Osteoblast (primary cell): ENCODE measurements at places on chromosomes 7 and 10. TPM values are rescaled to one million over a fixed set of nuclear protein-coding genes. Genes with fewer than 3 reads are reported as not detected.

The HOXA7 gene
- total RNA-seq = 3.6 and 4.4 TPM in 2 replicates

The GATA3 gene
- not detected in 2 replicates for total RNA-seq

DNA sequence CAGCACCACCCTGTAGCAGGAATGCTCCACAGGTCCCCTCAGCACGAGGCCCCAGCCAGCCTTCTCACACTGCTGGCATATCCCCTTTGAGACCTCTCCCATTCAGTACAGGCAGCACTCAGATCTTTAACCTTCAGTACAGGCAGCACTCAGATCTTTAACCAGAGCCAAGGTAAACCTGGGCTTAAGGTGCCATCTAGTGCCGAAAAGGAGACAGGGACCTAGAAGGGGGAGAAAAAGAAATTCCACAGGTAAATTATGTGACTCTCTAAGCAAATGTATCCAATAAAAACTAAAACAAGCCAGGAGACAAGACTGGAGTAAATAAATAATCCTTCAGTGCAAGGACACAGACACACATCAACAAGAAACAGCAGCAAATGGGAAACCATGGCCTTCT is 358.6 kb downstream of the PTPRN2 start:
- H3K36me3 ChIP-seq = no peaks in the 10 kb centered on the region
- no peak overlapping the region for H3K4me3 ChIP-seq
- DNase-seq = no peak
- no peaks in the 10 kb centered on the region for H3K27me3 ChIP-seq

- no peaks in the 10 kb centered on the region for H3K27me3 ChIP-seq
- no peak overlapping the region for H3K4me3 ChIP-seq
- no peaks in the 10 kb centered on the region for H3K36me3 ChIP-seq
- no peak overlapping the region for H3K27ac ChIP-seq
Measured at GRCh38 chr7:23260371-23260770, 13.8 kb downstream of the GPNMB start.

DNA sequence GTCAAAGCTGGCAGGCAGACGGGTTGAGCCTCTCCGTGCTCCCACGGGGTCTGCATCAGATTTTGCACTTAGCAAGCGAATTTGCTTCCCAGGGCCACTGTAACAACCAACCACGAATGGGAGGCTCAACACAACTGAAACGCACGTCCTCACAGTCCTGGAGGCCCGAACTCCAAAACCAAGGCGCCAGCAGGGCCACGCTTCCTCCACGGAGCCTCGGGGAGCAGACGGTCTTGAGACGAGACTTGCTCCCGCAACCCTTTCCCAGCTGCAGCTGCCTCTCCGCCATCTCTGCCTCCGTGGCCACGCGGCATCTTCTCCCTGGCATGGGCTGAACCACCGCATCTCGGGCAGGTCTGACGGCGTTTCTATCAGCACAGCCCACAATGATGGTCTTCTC is 30.2 kb upstream of the INSIG1 start:
- no peak overlapping the region for H3K27ac ChIP-seq
- no peaks in the 10 kb centered on the region for H3K27me3 ChIP-seq

DNA sequence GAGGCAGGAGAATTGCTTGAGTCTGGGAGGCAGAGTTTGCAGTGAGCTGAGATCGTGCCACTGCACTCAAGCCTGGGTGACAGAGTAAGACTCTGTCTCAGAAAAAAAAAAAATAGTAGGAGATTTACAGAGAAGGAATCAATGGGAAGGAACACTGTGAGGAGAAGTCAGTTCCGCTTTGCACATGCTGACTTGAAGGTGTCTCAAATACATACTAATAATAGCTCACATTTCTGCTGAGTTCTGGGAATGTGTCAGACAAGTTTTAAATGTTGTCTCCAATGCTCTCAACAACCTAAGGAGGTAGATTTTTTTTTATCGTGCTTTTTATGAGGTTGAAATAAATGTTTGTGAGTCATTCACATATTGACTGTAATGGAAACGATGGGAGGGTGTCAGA is 654.9 kb upstream of the CELF2 start:
- DNase-seq = no peak
- no peaks in the 10 kb centered on the region for H3K4me1 ChIP-seq
- no peaks in the 10 kb centered on the region for H3K27me3 ChIP-seq
- H3K4me3 ChIP-seq = no peak overlapping the region
- H3K27ac ChIP-seq = no peak overlapping the region

GRCh38 chr10:131897297-131897899 is 3.4 kb upstream of the PPP2R2D start:
- no peak overlapping the region for H3K4me3 ChIP-seq
- no peak for DNase-seq
- H3K27ac ChIP-seq = no peak overlapping the region
- H3K4me1 ChIP-seq = peaks cover 11% of the 10 kb centered on the region
- H3K36me3 ChIP-seq = no peaks in the 10 kb centered on the region
- peaks cover 38% of the 10 kb centered on the region for H3K27me3 ChIP-seq

DNA sequence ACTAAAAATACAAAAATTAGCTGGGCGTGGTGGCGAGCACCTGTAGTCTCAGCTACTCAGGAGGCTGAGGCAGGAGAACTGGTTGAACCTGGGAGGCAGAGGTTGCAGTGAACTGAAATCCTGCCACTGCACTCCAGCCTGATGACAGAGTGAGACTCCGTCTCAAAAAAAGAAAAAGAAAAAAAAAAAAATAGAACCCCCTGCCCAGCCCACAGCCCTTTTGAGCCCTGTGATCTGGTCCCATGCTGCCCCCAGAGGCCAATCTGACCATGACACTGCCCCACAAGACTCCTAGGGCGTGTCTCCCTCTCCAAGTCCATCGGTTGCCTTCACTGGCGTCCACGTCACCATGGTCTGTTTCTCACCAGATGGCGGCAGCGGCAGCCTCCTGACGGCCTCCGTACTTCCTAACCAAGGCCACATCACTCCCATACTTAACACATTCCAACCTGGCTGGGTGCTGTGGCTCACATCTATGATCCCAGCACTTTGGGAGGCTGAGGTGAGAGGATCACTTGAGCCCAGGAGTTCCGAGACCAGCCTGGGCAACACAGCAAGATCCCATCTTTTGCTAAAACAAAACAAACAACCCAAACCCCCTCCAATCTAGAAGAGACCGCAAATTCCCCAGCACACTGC is 18.0 kb downstream of the STX1A start:
- H3K27me3 ChIP-seq = no peaks in the 10 kb centered on the region
- peaks cover 69% of the 10 kb centered on the region for H3K36me3 ChIP-seq
- peaks cover 21% of the 10 kb centered on the region for H3K4me1 ChIP-seq
- peak; percentile 97 for DNase-seq
- H3K27ac ChIP-seq = peak overlapping the region; percentile 23
- no peak overlapping the region for H3K4me3 ChIP-seq

The CALML3 gene
- total RNA-seq = not detected in 2 replicates

GRCh38 chr10:5710859-5711258 is 26.2 kb downstream of the TASOR2 start:
- H3K4me1 ChIP-seq = no peaks in the 10 kb centered on the region
- no peak overlapping the region for H3K4me3 ChIP-seq
- no peak overlapping the region for H3K27ac ChIP-seq
- H3K36me3 ChIP-seq = no peaks in the 10 kb centered on the region

DNA sequence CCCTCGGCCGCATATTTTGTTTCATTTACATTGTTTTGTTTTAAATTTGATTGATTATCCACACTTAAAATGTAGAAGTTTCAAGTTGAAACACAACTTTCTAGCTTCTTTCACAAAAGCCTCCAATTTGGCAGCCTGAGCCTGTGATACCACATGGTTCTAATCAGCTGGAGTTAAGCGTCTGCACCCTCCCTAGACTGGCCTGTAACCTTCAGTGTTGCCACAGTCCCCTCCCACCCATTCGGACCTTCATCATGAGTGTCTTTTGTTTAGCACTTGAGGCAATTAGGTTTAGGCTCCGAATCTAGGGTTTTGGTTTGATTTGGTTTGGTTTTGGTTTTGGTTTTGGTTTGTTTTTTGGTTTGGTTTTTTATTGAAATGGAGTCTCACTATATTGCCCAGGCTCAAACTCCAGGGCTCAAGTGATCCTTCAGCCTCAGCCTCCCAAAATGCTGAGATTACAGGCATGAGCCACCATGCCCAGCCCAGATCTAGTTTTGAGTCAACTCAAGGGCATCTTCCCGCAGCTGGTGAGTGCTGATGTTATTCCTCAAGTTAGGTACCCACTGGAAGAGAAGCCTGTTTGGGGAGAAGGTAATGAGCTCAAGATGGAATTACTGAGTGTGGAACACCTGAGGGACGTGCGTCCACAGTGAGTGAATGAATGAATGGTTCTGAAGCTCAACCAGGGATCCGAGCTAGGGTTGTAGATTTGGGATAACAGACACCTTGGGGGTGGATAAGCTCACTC is 201.4 kb downstream of the HECW1 start:
- no peak overlapping the region for H3K27ac ChIP-seq
- no peaks in the 10 kb centered on the region for H3K36me3 ChIP-seq
- no peaks in the 10 kb centered on the region for H3K4me1 ChIP-seq

- no peak overlapping the region for H3K27ac ChIP-seq
- H3K4me1 ChIP-seq = peaks cover 5% of the 10 kb centered on the region
- DNase-seq = no peak
- H3K27me3 ChIP-seq = peaks cover 18% of the 10 kb centered on the region
- no peaks in the 10 kb centered on the region for H3K36me3 ChIP-seq
- no peak overlapping the region for H3K4me3 ChIP-seq
Measured at GRCh38 chr10:947051-947450, 15.5 kb upstream of the LARP4B start.

The UBE2H gene
- 60.1 and 61.2 TPM in 2 replicates for total RNA-seq
